Stimulated activated CD8-positive, alpha-beta memory T cell treated with anti-CD3 and anti-CD28 coated beads, Interleukin-12 subunit alpha, Interleukin-12 subunit beta, amount 100 ng/mL, for 1 hour (primary cell): ENCODE measurements at places on chromosomes 2 and 18.

GRCh38 chr2:30060562-30060961 lies 86.2 kb upstream of the YPEL5 start:
- no peak for DNase-seq

DNA sequence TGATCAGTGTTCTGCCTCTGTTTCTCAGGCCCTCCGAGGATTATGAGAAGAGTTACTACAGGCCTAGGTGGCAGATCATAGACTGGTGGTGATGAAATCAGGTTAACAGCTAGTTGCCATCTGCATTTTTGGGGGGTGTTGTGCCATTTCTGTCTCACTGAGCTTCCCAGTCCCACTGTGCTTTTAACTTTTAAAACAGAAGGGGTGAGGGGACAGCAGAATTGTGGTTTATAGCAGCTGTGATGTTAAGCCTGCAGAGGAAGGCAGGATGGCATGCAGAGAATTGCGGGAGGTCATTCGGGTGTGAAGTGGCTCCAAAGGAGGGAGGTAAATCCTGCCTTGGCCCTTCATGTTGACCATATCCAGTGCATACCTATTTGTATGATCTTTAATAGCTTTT lies 5.0 kb downstream of the CAB39 start:
- DNase-seq, result no peak

- no peak for DNase-seq
These were observed 3.3 kb downstream of the SLC8A1 start for GRCh38 chr2:40448476-40449079.

DNA sequence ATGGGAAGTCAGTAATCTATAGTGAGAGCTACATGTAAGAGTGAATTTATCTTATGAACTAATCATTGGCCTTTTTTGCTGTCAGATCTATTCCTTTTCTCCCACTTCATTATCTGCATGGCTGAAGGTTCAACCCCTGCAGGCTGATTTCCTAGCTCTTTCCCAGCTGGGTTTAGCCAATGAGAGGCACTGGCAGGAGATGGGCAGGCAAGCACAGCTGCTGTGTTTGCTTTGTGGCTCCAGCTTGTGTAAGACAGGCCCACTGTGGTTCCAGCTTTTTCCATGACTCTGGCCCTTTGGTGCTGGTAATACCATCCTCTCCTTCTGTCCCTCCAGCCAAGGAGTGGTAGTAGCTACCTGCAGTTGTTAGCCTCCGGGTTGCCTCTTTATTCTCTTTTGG lies 248.8 kb downstream of the PLCL1 start:
- no peak for DNase-seq

- DNase-seq, result no peak
These were observed 403.1 kb upstream of the LYPD1 start for GRCh38 chr2:133072837-133073694.
